ENCODE measurements at places on chromosomes 12 and 14.

DNA sequence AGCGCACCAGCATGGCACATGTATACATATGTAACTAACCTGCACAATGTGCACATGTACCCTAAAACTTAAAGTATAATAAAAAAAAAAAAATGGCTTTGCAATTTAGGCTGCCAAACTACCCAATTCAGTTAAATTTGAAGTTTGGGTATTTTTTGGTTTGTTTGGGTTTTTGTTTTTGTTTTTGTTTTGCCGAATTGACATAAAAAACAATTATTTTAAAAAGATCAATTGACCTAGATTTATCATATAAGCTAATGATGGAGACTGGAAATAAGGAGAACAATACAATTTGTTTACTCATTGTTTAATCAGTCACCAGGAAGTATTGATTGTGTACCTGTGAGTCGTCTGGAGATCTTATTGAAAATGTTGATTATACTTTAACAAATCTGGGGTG is 62.1 kb upstream of the GARIN2 start:
- no peak for DNase-seq

- no peak for DNase-seq
Observed at GRCh38 chr12:93727195-93727811, 50.1 kb downstream of the CRADD start.

DNA sequence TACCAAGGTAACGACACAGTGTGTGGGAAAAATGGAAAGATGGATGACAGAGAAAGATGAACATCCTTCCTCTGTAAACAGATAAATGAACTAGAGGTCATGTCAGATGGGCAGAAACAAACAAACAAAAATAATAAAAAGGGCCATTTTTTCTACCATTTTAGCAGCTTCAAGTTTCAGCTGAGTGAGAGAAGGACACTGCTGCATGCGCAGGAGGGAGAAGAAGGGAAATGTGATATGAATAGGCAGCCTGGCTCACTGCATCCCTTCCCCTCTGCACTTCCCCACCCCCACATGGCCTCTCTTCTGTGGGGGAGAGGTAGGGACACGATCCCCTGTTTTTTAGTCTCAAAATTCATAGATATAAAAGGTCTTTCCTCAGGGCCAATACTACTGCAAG is 492.0 kb downstream of the NELL2 start:
- DNase-seq: no peak

- DNase-seq: no peak
Observed at GRCh38 chr12:30880061-30880460, 46.5 kb upstream of the TSPAN11 start.

GRCh38 chr12:5000658-5001385 is 42.9 kb upstream of the KCNA5 start:
- DNase-seq: no peak

DNA sequence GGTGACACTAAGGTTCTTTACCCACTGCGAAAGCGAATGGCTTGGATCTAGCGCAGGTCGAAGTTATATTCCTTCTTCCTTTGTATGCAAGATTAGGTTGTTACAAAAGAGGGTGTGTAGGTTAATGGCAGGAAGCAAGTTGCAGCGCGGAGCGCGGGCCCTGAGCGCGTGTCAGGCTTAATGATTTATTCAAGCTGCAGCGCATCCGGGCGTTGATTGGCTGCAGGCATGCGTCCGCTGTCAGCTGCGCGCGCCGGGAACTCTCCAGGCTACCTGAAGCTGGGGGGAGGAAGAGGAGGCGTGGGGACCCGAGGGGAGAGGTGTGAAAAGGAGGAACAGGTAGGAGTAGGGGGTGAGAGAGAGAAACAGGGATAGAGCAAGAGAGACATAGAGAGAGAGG is 7.4 kb downstream of the ASCL1 start:
- peak; percentile 49 for DNase-seq

GRCh38 chr14:72560331-72560730 is 333.6 kb downstream of the DPF3 start:
- DNase-seq: no peak

DNA sequence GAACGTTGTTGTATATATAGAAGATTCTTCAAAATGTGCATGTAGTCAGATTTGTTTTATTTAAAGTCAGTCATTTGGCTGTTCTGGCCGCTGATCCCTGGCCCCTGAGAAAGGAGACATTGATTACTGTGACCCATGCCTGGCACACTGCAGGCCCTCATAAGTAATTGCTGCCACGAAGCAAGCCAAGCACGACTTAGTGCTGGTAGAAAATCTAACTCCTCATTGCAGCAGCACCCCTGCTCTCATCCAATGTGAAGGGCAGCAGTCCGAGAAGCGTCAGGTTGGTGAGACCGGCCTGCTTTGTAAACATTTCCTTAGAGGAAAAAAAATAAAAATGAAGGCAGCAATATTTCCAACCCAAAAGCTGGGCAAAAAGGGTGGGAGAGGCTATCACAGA is 22.8 kb upstream of the TMTC2 start:
- no peak for DNase-seq
